Hepatic stellate cell (primary cell): ENCODE measurements at places on chromosomes 11 and 22.
A peak's percentile ranks its signal among the peaks of the same experiment; 100 is the strongest.

- peak; percentile 70 for DNase-seq
Observed at GRCh38 chr11:128956401-128957201, 13.9 kb upstream of the TP53AIP1 start.

- no peak for DNase-seq
Observed at GRCh38 chr11:121614636-121615240, 162.0 kb upstream of the SORL1-AS1 start.

DNA sequence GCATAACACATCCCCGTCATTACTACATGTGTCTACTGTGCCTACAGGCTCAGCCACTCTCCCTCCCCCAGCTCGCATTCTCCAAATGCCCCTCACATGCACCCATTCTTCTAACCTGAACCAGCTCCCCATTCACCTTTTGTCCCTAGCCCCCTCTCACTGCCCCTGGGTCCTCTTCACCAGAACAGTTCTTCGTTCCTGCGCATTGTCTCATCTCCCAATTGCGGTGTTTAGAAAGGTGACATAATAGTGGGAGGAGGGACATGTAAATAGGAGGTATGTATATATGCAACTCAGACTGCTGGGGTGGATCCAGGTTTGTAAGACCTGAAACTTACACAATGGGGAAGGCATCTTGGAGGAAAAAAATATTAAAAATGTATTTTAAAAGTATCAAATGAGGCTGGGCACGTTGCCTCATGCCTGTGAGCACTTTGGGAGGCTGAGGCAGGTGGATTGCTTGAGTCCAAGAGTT is 4.7 kb upstream of the VSIG2 start:
- DNase-seq = no peak

- DNase-seq = peak; percentile 90
Observed at GRCh38 chr11:69449320-69450063, 32.0 kb upstream of the LINC01488 start.

- no peak for DNase-seq
Observed at GRCh38 chr11:79683930-79684329, 243.1 kb upstream of the TENM4 start.

DNA sequence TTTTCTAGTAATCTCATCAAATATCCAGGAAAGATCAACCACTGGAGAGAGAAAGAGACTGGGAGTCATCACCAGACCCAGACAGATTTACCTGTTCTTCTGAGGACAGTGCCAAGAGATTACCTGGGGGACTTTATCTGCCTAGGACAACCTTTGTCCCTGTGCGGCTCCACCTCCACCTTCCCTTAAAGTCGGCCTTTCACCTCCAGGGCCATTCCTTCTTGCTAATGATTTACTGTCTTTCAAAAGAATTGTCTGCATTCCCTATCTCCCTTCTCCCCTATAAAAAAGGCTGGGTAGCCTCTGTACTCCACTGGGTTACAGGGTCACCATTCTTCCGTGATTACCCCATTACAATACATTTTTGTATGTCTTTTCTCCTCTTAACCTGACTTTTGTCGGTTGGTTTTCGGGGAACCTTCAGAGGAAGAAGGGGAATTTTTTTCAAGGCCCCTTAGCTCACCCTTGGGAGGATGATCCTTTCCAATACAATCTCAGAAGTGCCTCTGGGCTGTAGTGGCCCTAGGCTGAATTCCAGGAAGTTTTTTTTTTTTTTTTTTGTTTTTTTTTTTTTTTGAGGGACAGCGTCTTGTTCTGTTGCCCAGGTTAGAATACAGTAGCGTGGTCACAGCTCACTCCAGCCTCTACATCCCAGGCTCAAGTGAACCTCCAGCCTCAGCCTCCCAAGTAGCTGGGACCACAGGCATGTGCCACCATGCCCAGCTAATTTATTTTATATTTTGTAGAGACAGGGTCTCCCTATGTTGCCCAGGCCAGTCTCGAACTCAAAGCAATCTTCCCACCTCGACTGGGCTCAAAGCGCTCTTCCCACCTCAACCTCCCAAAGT is 1.5 kb upstream of the HMOX1 start:
- no peak for DNase-seq

DNA sequence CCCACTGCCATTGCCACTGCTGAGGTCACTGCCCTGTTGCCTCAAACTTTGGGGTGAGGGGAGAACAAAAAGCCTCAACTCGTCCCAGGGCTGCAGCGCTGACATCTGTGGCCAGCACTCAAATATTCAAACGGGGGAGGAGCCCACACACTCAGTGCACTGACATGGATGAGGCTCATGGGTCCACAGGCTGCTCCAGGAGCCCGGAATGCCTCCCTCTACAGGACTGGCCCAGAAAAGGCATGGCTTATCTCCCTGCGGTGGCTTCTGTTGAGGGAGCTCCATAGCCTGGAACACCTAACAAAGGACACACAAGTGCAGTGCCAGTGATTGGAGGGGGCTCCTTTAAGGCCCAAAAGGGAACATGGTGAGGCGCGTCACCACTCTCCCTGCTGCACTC is 341.1 kb upstream of the LUZP2 start:
- DNase-seq = no peak

- no peak for DNase-seq
Observed at GRCh38 chr11:119586181-119586580, 142.8 kb downstream of the NECTIN1 start.

DNA sequence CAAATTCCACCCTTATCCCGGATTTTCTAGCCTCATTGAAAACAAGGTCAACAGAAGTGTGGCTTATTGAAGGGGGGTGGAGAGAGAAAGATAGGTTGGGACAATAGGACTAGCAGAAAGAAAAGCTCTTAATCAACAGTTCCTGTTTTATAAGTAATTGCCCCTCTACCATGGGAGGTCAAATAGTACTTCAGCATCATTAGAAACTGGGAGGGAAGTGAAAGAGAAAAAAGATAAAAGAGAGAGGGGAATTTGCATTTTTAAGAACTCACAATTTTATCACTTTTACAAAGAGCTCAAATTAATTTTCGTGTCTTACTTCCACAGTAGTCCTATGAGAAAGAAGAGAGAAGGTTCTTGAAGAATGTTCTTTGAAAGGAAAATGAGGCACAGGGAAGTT is 89.2 kb downstream of the AMOTL1 start:
- no peak for DNase-seq

- DNase-seq = no peak
Observed at GRCh38 chr11:100789500-100789899, 102.4 kb downstream of the ARHGAP42 start.

DNA sequence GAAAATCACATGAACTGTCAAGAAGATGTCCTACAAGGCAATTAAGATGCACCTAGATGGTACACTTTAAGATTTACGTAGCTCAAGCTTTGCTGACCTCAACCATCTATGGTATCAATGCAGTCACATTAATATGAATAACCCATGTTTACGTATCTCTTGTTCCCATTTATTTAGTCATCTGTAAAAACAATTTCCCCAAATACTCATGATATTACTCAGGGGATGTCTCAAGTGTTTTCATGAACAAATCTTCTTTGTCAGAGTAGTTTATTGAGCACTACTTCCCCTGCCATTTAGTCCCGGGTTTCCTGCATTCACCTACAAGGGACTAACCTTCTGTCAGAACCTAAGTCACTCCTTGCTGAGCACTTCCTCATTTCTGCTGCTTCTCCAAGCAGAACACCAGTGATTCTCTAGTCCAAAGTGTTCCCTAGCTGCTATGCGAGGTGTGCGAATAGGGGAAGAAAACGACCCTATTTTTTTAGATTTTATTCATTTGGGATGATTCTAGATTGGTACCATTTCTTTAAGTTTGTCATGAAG is 554.3 kb upstream of the LRRC4C start:
- no peak for DNase-seq

DNA sequence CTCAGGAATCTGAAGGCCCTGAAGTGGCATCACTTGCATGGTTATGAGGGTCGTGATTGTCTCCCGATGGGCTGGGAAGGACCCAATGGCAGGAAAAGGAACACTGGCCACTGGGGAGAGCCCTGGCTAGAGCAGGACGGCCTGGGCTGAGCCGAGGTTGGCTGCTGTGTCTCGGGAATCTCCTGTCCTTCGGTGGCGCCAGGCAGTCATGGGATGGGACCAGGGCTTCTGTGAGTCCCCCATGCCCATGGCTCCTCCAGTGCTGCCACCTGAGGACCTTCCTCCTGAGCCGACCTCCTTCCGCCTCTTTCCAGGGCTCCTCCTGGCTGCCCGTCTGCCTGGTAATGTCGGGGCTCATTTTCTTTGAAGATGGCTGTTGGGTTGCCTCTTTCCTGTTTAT is 1394.0 kb downstream of the BRD1 start:
- DNase-seq = no peak

DNA sequence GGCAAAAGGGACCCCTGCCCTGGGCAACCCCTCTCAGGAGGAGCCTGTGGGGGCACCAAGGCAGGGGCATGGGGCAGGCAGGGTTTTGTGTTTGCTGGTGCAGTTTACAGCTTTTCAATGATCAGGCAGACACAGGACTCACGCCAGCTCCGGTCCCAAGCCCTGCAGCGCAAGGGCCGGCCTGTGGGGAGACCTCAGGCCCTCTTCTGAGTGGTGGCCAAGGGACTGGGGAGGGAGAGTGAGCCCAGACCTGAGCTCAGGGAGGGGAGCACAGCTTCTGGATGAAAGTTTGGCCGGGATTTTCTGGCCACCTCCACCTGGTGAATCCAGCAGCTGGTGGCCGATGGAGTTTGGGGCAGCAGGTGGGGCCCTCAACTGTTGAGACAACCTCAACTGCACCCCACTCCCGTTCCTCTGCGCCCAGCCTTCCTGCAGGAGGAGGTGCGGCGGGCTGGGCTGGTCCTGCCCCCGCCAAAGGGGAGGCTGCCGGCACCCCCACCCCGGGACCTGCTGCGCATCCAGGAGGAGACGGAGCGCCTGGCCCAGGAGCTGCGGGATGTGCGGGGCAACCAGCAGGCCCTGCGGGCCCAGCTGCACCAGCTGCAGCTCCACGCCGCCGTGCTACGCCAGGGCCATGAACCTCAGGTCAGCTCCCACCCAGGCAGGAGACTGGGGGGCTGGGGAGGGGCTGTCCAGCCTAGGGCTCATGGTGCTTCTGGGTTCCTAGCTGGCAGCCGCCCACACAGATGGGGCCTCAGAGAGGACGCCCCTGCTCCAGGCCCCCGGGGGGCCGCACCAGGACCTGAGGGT is 3.6 kb downstream of the TCIRG1 start:
- DNase-seq = no peak

DNA sequence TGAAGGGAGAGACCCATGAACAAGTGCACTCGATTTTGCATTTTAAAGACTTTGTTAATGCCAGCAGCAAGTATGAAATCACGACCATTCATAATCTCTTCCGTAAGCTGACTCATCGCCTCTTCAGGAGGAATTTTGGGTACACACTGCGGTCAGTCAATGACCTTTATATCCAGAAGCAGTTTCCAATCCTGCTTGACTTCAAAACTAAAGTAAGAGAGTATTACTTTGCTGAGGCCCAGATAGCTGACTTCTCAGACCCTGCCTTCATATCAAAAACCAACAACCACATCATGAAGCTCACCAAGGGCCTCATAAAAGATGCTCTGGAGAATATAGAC is 5.9 kb downstream of the SERPIND1 start:
- no peak for DNase-seq

- DNase-seq = no peak
Observed at GRCh38 chr11:914747-915501, 4.3 kb upstream of the CHID1 start.

GRCh38 chr11:117914398-117914761 is 14.8 kb downstream of the TMPRSS13 start:
- no peak for DNase-seq

- DNase-seq = no peak
Observed at GRCh38 chr11:72088076-72088808, 7.6 kb downstream of the LRRC51 start.

GRCh38 chr11:126603486-126603885 is 248.0 kb downstream of the ST3GAL4 start:
- no peak for DNase-seq

GRCh38 chr22:27386186-27386585 is 415.4 kb downstream of the MN1 start:
- no peak for DNase-seq

DNA sequence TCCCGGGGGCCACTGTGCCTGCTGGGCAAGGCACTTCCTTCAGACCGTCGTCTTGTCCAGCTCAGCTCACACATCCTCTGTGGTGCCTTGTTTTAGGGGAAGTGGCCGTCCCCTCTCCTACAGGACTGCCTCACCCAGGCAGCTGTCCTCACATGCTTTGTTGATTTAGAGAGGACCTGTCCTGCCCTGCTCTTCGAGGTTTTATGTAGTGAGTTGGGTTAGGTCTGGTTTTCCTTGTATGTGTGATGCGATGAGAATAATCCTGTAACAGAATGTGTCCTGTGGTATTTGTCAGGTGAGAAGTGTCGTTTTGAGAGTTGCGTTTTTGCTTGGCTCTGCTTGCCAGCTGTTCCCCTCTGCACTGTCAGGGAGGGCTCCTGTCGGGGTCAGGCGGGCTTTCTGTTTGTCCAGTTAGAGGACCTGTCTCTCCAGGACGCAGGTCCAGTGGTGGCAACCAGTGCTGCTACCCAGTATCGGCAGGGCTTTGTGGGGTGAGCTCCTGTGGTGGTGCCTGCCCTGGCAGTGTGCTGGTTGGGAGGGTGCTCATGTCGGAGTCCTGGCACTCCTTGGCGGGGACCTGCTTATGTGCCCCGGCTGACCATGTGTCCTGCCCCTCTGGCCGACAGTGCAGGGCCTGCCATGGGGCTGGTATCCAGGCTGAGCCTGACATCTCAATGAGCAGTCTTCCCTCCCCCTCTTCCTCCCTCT is 41.3 kb downstream of the MUC6 start:
- DNase-seq = no peak

GRCh38 chr11:14554959-14555358 is 34.8 kb upstream of the PSMA1 start:
- DNase-seq = no peak

GRCh38 chr22:32882360-32882755 is 80.9 kb downstream of the TIMP3 start:
- DNase-seq = no peak

DNA sequence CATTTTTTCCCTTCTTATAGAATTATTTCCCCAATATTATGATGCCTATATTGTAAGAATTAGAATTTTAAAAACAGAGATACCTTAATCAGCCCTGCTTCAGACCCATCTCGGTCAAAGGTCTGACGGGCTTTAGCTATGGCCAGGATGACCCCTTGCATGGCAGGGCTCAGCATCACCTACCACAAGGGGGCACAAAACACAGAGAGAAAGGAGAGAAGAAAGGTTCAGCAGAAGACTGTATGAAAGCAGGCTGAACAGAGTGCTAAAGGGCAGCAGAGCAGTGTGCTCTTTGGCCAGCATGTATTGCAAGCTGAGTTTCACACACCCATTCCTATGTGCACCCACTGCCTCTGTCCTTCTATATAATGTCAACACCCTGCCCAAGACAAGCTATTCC is 26.8 kb downstream of the CLDN25 start:
- DNase-seq = peak; percentile 12

GRCh38 chr11:31479066-31479465 is 30.4 kb downstream of the IMMP1L start:
- no peak for DNase-seq

- no peak for DNase-seq
Observed at GRCh38 chr11:2265854-2266585, 4.4 kb downstream of the ASCL2 start.
